Activated CD4-positive, alpha-beta T cell treated with anti-CD3 and anti-CD28 coated beads, Interleukin-2, amount 50 U/mL, for 4 hours (primary cell): ENCODE measurements at places on chromosomes 6 and 20.

DNA sequence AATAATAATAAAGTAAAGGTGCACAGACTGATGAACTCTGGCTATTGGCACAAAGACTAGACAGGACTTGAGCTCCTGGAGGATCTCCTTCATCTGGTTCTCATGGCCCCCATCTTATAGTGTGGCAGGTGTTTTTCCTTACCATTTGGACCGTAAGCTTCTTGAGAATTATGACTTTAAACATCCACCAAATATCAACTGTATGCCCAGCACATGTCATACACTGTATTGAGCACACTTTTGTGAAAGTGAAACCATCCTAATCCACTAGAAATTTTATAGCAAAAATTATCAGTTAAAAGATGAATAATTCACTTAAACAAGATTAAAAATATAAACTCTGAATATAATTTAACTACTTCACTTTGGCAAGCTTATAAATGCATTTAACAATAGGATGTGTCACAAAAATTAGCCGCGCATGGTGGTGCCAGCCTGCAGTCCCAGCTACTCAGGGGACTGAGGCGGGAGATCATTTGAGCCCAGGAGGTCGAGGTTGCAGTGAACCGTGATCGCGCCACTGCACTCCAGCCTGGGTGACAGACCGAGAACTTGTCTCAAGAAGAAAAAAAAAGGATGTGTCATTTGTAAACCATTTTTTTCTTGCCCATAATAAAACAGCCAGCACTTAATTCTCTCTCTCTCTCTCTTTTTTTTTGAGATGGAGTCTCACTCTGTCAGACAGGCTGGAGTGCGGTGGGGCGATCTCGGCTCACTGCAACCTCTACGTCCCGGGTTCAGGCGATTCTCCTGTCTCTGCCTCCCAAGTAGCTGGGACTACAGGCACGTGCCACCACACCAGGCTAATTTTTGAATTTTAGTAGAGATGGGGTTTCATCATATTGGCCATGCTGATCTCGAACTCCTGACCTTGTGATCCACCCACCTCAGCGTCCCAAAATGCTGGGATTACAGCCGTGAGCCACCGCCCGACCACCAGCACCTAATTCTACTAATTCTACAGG is 9.1 kb downstream of the HIVEP2 start:
- DNase-seq, result peak; percentile 9

GRCh38 chr6:160198606-160199211 is 59.9 kb downstream of the SLC22A2 start:
- no peak for DNase-seq

- DNase-seq, result no peak
These were observed 65.5 kb upstream of the PRL start for GRCh38 chr6:22362361-22362760.

DNA sequence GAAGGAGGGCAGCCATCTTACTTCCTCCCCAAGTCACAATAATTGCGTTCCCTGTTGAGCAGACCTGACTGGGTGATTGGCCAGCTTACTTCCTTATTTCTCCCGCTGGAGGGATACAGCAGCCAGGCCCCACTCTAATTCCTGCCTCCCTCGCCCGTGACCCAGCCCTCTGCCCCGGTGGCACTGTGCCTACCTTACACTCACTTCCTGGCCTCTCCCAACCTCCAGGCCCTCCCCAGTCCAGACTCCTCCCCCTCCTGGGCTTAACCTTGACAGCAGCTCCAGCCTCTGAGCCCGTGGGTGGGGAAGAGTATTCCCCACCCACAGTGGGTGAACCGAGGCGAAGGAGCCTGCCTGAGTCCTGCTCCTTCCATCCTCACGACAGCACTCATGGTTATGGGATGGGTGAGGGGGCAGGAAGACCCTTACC is 3.0 kb downstream of the BAK1 start:
- peak; percentile 44 for DNase-seq

DNA sequence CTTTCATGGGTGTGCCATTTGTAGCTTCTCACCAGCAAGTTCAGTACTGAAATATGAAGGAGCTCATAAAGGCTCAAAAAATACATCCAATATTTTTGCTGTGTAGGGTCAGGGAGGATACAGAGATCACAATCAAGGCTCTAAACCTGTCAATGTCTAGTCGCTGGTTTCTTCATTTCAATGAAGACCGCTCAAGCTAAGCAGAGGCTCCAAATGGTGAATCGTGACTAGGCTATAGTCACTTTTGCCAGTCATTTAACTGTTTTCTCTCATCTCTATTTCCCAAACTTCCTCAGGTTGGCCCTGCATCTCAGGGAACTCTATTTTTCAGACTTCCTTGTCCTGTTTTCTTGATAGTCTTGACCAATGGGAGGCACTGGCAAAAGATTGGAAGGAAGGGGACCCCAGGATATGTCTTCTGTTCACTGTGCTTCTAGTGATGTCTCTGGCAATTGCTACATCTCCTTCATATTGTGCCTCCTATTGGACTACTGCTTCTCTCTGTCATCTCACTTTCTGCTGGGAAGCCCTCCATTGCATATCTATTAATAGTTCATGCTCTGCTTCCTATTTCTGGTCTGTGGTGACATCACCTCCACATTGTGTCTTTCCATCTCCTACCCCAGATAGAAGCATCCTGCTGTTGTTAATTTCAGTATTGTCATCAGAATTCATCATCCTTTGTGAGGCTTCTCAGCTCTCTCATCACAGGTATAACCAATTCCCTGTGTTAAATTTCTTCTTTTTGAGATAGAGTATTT is 87.7 kb upstream of the FAM184A start:
- no peak for DNase-seq

DNA sequence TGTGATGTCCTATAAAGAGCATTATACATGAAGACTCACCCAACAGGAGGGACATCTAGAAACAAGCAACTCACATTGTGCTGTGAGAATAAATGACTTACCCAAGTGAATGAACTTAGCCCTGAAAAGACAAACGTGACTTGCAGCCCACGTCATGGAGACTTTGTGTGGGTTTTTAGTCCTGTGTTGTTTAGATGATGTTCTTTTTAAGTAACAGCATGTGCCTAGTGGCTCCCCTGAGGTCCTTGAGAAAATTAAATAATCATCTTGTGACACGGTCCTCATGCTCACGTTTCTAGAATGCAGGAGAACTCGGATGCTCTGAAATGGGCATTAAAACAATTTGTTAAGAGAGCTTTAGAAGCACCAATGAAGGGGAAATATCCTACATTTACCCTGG is 165.1 kb downstream of the SASH1 start:
- DNase-seq, result no peak

DNA sequence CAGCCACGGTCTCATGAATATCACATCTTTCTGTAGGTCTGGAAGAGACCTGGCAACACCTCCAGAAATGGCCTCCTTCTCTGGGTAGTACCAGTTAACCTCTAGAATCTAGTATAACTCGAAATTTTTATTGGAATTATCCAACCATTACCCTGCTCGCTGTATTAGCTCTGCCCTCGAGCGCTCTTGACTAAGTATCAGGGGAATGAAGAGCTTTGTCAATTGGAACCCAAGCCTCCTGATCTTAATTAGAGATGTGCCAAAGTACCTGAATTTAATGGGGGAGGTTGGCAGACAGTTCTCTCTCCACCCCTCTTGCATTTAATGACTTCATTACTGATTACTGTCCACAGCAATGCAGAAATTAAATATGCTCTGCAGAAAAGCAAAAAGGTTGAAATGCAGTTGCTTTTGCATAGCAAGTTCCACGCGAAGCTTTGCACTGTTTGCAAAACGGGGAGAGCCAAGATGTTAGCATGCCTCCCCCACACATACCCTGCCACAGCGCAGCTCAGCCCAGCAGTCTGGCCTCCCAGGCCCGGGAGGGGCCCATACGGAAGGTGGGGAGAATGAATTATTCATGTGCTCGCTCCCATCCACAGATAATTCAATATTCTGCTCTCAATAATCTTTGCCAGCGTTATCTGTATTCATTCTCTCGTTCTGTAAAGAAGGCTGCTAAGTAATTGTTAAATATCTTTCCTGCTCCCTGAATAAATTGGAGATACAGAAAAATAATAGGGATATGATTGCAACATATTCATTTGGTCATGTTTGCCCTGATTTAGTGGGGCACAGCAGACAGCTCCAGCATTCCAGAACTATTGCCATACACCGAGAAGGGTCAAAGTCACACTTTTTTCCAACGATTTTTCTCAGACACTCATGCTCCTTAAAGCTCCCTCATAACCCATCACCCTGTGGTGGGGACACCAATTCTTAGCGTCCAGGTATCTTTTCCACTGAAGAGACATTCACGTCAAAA is 305.8 kb downstream of the CDH26 start:
- DNase-seq, result no peak

- no peak for DNase-seq
These were observed 76.8 kb upstream of the CD93 start for GRCh38 chr20:23162887-23163286.

DNA sequence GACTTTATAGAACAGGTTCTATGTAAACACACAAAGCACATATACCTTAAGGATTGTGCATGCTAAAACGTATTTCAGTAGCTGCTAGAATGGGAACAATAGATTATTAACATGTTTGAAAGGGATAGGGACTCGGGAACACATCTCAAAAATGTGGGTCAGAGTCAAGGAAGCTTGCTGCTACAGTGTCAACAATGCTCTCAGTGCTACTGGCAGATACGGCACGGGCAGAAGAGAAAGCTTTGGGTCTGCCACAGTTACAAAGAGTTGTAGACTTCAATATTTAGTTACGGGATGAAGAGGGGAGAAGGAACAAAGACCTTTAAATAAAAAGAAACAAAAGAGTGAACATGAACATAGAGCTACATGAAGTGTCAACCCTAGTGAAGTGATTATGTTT is 170.5 kb downstream of the BACH2 start:
- no peak for DNase-seq

- no peak for DNase-seq
These were observed 229.4 kb upstream of the RSPO3 start for GRCh38 chr6:126888727-126889725.

DNA sequence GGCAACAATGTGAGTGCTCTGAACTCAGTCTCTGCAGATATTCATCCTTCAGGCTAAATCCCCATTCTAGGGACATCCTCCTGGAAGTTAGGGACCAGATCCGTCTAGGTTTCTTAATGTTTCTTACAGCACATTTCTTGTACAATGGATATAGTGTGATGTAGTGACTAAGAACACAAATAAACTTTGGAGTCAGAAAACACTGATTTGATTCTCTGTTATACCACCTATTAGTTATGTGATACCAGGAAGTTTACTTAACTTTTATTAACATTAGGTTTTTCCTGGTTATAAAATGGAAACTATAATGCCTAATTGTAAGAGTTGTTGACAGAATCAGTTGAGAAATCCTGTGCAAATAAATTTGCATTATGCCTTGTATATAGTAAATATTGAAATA is 57.6 kb upstream of the KCNQ5 start:
- no peak for DNase-seq

DNA sequence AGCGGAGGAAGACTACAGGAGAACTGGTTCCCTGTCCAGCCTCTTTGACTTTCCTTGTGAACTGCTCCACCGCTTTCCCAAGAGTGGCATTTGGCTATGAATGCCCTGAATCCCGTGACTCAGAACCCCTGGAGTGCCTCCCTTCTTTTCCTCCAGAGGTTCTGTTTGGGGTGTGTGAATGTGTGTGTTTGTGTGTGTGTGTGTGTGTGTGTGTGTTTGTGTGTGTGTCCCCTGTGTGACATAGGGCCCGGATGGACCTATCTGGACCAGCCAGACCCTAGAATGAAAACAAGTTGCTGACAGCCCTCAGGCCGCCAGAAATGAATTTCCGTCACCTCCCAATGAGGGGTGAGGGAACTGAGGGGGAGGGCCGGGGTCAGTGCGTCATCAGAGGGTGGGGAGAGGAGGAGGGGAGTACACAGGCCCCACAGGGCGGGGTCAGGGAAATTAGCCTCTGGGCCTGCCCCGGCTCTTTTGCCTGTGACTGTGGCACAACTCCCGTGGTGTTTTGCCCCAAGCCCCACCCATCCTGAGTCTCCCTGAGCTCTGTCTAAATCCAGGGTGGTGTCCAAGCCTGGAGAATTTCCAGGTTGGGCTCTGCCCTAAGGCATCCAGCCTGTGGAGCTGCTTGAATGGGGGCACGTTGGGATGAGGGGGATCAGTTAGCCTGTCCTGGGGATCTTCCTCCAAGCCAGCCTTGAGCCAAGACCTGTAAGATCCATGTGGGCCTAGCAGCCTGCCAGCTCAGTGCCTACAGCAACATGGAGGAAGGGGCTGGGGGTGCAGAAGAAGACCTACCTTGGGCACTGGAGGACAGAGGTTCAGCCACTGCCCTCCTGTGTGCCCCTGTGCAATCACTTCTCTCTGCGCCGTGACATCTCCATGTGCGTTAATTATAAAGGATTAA is 15.2 kb upstream of the MRPS18A start:
- no peak for DNase-seq

GRCh38 chr6:41683273-41683522 is 44.9 kb downstream of the MDFI start:
- no peak for DNase-seq

DNA sequence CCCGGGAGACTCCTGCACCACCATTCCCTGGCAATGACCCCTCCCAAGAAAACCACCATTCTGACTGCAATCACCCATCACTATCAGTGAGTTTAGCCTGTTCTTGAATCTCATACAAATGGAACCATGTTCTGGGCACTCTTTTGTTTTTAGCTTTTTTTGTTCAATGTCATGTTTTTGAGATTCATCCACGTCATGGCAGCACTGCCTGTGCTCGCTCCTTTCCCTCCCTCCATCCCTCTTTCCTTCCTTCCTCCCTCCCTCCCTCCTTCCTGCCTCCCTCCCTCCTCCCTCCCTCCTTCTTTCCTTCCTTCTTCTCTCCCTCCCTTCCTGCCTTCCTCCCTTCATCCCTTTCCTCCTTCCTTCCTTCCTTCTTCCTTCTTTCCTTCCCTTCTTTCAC is 44.4 kb upstream of the PMEPA1 start:
- no peak for DNase-seq

GRCh38 chr6:39865011-39865888 is 69.0 kb downstream of the MOCS1 start:
- DNase-seq, result peak; percentile 45

DNA sequence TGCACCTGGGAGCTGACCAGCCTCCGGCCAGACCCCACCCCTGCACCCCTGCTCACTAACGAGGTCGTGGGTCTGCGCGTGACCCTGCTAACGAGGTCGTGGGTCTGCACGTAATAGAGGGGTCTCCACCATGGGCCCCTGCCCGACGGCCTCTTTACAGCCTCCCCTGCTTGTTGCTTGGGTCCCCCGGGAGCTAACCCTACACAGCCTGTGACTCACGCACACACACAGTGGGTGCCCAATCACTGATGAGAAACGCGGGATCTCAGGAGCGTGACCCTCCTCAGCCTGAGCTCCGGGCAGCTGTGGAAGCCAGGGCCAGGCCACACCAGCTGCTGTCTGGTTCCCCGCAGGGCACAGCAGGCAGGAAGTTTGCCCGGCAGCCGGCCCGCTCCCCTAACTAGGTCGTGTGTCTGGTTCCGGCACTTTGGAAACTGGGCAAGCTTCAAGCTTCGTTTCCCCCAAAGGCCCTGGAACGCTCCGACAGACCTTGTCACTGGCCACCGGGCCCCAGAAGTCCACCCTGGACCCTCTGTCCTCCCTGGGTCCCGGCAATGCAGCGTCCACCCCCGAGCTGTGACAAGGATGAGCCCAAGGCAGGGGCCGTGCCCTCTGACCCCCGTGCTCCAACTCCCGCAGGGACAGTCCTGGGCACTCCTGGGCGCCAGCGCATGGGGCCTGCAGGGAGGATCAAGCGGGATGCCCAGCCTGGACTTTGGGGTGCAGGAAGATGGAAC is 767 bp downstream of the PTK6 start:
- no peak for DNase-seq
